ENCODE measurements at places on chromosomes 5 and 9.

- peak; percentile 56 for DNase-seq
These were observed 96.3 kb upstream of the DAP start for GRCh38 chr5:10857338-10857733.

GRCh38 chr5:7849681-7850394, 1.1 kb downstream of the CFAP90 start:
- no peak for DNase-seq

DNA sequence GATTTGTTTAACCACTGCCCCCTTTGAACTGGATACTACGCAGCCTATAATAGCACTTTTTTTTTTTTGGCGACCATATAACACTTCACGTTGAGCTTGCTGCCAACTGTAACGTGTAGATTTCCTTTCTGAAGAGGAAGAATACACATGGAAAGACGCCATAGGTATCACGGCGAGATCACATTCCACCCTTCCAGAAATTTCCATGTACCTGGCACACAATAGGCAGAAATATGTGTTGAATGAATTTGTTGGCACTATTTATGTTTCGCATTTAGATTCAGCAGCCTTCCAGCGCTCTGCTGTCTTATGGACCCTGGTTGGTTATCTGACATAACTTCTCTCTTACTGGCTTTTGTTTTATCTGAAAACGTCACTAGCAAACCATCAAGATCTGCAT, 250.3 kb downstream of the SLIT3 start:
- no peak for DNase-seq

DNA sequence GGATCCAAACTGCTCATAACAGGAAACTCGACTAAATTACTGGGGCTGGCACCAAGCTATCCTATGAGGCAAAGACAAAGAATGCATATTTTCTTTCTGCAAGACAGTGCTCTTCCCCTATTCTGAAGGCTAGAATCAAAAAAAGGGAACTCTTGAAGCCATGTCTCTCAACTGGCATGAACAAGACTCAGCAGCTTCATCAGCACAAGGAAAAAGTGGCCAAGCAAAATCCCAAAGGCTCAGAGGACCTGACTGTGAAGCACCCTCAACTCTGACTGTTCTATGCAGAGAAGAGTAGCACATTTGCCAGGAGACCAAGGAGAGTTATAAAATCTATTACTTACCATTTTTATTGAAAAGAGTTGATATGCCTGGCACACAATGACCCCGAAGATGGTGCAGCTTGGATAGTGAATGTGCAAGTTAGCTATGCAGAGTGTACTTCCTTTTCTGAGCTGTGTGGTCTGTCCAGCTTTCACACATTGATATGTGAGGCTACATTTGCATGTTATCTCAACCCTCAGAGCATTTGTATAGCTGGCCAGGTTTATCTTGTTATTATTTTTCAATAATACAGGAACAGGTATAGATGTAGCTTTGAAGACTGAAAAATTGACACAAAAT, 51.0 kb upstream of the FYB1 start:
- DNase-seq, result peak; percentile 27

- no peak for DNase-seq
These were observed 33.2 kb upstream of the DMXL1 start for GRCh38 chr5:119037496-119038215.
